Forelimb muscle (tissue), 1 donor: ENCODE measurements at places on chromosomes 1 and 21. TPM values are rescaled to one million over a fixed set of nuclear protein-coding genes. Genes with fewer than 3 reads are reported as not detected.

GRCh38 chr1:113895098-113895497 is 7.7 kb upstream of the BCL2L15 start:
- no peak for DNase-seq

DNA sequence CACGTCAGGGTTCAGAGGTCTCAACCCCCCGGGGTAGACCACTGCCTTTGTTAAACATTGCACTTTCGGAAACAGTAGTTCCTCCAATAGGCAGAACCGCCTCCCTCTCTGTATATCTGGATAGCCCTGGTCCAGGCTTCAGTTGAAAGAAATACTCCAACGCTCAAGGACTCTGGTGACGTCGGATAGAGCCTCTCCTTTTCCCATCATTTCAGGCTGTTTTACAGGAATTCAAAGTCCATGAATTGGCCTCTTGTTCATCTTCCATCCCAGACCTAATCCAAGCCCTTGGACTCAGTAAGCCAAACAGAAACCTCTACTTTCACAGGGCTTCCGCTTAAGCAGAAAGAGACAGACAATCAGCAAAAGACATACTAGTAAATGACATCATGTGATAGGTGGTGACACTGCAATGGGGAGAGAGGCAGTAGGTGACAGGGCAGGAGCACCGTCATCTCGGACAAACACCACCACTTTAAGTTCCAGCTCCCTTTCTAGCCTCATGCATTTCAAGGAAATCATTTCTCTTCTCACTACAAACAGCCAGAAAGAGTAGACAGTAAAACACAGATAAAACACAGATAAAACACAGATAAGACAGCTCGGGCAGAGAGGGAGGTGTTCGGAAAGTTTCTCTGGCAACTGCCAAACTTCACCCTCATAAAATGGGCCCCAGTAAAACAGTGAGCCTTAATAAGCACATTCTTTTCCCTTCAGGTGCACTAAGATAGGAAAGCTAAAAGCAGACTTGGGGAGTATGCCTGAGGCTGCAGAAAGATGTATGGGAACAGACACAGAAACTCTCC is 2.3 kb upstream of the PLA2G2A start:
- no peak for DNase-seq

DNA sequence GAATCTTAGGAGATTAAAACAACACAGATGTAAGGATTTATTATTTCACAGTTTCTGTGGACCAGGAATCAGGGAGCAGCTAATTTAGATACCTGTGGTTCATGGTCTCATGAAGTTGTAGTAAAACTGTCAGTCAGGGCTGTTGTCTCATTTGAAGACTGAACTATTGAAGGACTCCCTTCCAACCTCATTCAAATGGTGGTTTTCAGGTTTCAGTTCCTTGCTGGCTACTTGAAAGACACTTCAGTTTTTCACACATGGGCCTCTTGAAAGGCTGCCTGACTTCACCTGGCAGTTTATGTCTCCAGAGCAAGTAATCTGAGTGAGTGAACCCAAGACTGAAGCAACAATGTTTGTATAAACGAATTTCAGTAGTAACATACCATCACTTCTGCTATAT is 915.9 kb downstream of the PLA2G4A start:
- DNase-seq = no peak

Gene CA14
- polyA plus RNA-seq = 5.2 TPM

DNA sequence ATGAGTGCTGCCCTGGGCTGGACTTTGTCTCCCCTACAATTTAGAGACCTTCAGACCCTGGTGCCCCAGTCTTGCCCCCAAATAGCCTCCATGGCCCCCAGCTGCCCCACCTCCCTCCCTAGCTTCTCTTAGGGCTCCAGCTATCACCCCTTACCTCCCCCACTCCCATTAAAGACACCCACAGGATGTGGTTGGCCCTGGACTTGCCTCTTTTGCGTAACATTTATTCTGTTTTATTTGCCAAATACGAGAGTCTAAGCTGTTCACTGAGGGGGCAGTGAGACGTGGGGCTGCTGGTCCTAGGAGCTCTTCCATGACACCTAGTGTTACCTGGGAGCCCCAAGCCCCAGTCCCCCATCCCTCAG is 4.5 kb downstream of the ZC3H12A start:
- no peak for DNase-seq
